ENCODE measurements at places on chromosomes 5 and 9. TPM values are rescaled to one million over a fixed set of nuclear protein-coding genes. Genes with fewer than 3 reads are reported as not detected.

ST8SIA4 gene
- 0.18 TPM for total RNA-seq

TOR1A gene
- 101 TPM for total RNA-seq

PAXX gene
- total RNA-seq = 45.3 TPM

PTRH1 gene
- total RNA-seq = 50.0 TPM

CCDC69 gene
- total RNA-seq = 6.3 TPM

FCN1 gene
- total RNA-seq = not detected

SLC24A2 gene
- total RNA-seq = not detected

UNC5A gene
- total RNA-seq = under 0.01 TPM

SH2D3C gene
- not detected for total RNA-seq

TICAM2 gene
- total RNA-seq = 9.5 TPM

ENG gene
- total RNA-seq = 54.2 TPM

LIFR gene
- total RNA-seq = 20.5 TPM

CATSPER3 gene
- total RNA-seq = under 0.01 TPM

VCAN gene
- 38.9 TPM for total RNA-seq

PCDHGA6 gene
- total RNA-seq = 1.4 TPM

QRFP gene
- total RNA-seq = not detected

ARPC5L gene
- total RNA-seq = 30.5 TPM

ARL14EPL gene
- 0.29 TPM for total RNA-seq

CERCAM gene
- total RNA-seq = 187 TPM

CYSRT1 gene
- total RNA-seq = 2.3 TPM

NEUROG1 gene
- total RNA-seq = not detected

S1PR3 gene
- 75.8 TPM for total RNA-seq

PCSK1 gene
- total RNA-seq = 0.58 TPM

SPINK7 gene
- total RNA-seq = not detected

Data from myometrial cell (primary cell).